ENCODE measurements at places on chromosomes 3 and 15.

DNA sequence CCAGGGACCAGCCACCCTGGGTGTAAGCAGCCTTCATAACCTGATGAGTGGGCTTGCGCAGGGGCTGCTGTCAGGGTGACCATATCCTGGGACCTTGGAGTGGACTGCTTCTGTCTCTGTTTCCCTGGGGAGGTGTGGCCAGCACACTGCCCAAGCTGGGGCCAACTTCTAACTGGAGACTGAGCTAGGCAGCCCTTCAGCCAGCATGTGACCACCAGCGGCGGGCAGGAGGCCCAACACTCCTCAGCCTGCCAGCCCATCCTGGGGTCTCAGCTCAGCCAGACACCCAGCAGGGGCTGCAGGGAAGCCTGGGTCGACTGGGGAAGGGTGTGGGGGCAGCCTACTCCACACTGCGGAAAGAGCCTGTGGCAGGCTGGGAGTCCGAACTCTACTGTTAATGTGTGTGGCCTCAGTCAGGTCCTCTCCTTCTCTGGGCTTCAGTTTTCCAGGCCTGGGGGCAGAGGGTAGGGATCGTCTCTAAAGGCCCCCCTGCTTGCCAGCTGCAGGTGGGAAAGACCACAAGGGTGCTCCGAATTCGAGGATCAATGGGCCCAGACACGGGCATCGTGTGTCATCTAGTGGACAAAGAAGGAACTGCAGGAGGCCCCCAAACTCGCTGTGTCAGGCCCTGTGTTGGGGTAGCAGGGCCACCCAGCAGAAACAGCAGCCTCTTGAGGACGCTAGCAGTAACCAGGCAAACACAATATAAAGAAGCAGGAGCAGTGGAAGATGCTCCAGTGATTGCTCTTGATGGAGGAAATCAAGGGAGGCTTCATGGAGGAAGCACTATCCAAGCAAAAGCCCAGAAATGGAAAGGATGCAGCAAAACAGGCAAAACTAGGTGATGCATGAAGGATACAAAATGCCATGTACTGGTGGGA, 2.0 kb upstream of the SEMA3G start:
- DNase-seq, result no peak

DNA sequence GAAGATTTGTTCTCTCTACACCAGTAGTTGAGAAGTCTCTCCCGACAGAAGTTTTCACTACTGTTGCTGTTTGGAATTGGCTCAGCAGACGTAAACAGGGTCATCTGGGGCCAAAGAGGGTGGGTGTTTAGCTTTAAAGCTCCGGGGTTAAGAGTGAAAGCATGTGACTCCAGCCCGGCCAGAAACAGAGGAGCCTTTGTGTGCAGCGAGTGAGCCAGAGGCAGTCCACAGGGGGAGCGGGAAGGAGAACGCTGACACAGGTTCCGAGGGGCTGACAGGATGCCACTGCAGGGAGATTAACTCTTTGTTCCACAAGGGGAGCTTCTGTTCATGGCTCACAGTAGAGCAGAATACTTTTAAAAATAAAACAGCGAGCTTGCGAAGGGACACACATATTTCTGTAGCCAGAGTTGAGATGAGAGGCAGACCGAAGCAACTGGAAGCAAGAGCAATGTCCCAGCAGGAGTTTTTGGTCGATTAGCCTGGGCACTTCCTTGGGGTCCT, 26.9 kb downstream of the BMF start:
- no peak for DNase-seq

GRCh38 chr3:158744567-158745288, 12.5 kb upstream of the RARRES1 start:
- DNase-seq, result peak; percentile 25

DNA sequence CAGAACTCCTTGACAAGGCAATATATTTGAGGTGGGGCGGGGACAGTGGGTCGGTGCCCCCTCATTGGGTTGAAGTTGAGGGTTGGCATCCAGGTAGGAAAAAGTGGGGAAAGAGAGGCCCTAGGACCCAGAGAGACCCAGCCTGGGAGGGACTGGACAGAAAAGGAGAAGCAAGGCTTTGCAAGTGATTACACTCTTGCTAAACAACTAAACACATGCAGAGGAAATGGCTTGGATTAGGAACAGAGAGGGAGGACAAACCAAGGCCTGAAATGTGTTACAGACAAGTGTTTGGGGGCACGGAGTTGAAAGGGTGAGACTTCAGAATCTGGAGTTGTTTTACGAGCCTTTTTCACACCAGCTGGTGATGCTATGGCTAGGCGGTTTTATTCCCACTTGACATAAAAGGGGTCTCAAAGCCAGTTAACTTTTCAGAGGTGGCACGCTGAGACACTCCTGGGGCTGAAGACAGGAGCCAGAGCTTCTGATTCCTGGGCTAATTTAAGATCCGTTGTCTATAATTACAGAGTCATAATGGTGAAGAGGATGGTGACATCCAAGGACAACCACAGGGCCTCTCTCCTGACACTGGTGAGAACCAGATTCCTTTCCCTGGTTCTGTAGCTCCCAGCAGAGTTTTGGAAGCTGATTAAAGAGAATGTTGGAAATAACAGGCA, 7.7 kb upstream of the KCTD6 start:
- no peak for DNase-seq

DNA sequence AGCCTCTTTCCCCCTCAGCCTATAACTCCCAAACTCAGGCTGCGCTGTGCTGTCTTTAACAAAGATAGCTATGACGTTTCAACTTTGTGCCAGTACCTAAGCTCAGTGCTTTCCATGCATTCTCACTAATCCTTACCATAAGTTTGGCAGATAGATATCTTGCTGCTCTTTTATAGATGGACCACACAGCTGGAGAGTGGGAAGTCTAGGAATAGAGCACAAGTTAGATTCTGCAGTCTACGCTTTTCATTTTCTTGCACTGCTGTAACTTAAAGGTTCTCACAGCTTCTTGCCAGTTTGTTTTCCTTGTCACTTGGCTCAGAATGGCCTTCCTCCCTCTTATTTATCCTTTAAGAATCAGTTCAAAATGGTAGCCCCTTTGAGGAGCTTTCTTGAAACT, 468.8 kb downstream of the CNTN4 start:
- no peak for DNase-seq

- DNase-seq, result no peak
These were observed 52.3 kb downstream of the WNT5A start for GRCh38 chr3:55434789-55435188.

DNA sequence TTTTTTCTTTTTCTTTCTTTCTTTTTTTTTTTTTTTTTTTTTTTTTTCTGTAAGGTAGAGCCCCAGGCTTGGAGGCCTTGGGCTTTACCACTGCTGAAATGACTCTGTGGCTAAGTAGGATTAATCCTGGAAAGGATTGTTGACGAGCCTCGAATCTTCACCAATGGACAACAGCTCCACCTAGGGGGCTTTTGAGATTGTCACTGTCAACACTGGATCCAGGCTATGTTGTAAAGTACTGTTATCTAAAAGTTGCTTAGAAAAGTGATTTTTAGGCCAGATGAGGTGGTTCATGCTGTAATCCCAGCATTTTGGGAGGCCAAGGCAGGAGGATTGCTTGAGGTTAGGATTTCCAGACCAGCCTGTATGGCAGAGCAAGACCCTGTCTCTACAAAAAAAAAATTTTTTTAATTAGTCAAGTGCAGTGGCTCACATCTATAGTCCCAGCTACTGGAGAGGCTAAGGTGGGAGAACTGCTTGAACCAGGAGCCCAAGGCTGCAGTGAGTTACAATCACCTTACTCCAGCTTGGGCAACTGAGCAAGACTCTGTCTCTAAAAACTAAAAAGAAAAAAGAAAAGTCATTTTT, 41.6 kb downstream of the KLHL18 start:
- DNase-seq, result no peak

- DNase-seq, result no peak
These were observed 113.2 kb downstream of the PPP2R3A start for GRCh38 chr3:136078421-136079364.

DNA sequence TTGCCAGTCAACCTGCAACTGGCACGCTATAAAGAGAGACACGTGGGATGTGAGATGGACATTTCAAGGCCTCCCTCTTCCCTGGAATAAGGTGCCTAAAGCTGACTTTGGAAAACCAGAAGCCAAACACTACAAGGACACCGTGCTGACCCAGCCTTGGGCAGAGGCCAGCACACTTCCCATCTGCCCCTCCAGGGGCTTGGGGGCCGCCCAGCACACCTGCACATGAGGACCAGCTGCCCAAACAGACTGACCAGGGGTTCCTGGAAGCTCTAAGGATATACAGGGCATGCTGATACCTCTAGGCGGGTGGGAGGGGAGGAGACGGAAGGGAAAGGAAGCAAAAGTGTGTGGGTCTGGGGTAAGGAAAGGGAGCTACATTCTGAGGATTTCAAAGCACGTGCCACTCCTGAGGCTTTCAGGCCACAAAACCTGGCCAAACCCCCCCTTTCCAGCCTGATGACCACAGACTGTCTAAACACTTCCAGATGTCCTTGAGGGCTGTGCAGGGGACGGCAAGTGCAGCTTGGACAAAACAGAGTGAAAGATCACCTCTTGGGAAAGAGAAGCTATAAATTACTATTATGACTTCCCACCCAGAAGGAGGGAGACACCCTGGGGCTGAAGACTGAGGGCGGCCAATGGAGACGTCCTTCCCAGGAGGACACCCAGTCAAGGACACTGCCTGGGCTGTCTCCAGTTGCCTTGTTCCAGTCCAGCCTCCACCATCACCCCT, 57.9 kb downstream of the ADCY5 start:
- DNase-seq, result no peak

DNA sequence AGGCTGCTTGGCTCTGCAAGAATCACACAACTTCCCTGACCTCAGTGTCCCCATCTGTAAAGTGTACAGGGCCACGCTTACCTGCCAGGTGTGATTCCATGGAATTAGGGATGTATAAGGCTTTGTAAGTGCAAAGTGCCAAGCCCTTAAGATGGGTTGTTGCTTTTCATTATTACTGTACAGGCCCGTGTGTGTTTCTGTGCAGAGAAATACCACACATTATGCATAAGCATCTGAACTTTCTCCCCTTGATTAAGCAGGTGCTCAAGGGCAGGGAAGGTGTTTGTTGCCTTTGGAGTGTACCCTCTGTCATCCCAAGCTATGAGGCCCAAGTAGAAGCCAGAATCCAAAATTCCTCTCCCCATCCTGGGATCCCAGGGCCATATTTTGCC, 13.6 kb upstream of the HRH1 start:
- DNase-seq, result no peak

- DNase-seq, result no peak
These were observed 33.6 kb downstream of the ZDHHC19 start for GRCh38 chr3:196177567-196177966.

- no peak for DNase-seq
These were observed 171.4 kb downstream of the THRB start for GRCh38 chr3:24323272-24323671.

GRCh38 chr3:66795365-66795764, 202.7 kb upstream of the KBTBD8 start:
- DNase-seq, result no peak

DNA sequence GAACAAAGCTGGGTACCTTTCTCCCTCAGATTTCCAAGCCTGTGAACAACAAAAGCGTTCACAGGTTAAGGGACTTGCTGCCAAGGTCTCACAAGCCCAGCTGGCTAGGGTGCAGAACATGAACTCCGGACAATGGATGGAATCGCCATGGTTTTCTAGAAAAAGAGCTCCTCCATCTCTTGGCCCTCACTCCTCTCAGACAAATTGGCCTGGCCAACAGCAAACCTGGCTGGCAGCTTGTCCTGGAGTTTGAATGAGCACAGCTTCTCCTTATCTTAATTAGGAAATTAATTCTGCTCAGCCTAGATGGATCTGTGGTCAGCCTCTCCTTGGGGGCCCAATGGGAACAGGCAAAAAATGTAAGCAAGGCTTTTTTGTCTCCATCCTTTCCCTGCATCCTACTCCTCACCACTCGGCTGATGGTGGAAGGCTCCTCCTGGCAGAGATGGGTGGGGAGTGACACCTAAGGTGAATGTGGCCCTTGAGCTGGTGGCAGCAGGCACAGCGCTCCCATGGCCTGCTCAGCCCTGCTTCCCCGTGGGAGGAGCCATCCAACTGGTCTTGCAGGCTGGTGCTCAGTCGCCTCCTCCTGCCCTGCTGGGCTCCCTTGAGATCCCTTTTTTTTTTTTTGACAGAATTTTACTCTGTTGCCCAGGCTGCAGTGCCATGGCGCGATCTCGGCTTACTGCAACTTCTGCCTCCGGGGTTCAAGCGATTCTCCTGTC, 5.8 kb downstream of the KLHL25 start:
- no peak for DNase-seq

DNA sequence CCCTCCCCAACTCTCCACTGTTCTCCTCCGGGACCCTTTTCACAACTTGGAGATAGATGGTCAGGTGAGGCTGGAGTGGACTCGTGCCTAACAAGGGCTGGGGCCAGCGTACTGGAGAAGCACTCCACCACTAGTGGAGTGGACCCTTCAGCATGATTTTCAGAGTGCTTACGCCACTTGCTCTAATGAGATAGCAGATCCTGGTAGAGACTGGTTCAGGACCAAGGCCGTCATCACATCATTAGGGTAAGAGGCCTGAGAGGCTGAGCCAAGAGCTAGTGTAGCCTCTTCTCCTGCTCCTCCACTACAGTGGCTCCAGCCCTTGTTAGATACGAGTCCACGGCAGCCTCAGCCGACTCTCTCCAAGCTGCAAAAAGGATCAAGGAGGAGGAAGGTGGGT, 66.9 kb upstream of the NTRK3 start:
- DNase-seq, result no peak

DNA sequence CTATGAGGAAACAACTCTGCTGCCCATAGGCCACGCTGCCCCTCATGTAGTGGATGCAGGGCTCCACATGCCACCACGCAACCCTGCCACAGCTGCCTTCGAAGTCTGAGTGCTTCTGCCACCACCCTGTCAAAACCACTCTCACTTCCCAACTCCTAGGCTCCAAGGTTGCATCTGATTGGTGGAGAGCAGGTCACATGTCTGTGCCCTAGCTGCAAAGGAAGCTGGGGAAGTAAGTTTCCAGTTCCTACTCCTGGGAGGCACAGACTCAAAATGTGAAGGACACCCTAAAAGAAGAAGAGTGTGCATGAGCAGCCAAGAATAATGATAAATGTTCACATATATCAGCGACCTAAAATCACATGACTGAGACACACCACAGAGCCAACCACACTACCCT, 31.9 kb upstream of the TICRR start:
- no peak for DNase-seq

DNA sequence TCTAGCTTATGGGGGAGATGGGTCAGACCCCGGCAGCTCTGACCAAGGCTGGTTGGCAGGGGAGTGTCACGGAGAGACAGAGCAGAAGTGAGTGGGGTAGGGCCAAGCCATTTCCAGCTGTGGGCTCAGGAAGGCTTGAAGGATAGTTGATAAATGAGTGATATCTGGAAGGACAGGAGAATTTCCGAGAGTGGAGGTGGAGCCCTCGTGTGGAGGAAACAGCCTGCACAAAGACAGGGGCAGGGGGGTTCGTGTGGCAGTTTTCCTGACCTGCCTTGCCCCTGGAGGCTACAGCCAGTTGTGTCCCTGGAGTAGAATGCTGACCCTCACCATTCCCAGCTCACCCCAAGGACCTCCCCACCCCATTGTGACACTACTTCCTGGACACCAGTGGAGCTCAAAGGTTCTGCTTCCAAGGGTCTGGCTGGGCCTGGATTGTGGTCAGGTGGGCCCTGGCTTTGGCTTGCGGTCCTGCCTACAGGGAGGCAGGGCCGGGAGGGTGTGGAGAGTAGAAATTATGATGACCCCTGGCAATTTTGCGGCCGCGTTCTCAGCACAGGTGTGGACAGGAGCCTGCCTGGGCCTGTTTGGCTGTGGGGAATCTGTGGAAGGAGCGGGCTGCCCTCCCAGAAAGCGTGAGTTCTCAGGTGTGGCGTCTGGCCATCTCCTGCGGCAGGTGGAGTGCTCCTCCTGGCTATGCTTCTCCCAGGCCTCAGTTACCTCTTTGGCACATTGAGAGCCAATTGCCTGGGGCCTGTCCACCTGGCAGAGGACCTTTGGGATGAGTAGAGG, at the start of gene SLC22A14:
Gene SLC22A14 (plus strand): TSS at position 400 of the 792 bp plus-strand sequence. CDS start 23,733 bp downstream, outside the sequence.
- no peak for DNase-seq
